ENCODE measurements at places on chromosomes 3 and 15. TPM values are rescaled to one million over a fixed set of nuclear protein-coding genes. Genes with fewer than 3 reads are reported as not detected.
A peak's percentile ranks its signal among the peaks of the same experiment; 100 is the strongest.

Gene MLF1
- 1.2 TPM for total RNA-seq

- no peak for DNase-seq
Measured at GRCh38 chr3:125410922-125411321, 35.8 kb upstream of the ZNF148 start.

DNA sequence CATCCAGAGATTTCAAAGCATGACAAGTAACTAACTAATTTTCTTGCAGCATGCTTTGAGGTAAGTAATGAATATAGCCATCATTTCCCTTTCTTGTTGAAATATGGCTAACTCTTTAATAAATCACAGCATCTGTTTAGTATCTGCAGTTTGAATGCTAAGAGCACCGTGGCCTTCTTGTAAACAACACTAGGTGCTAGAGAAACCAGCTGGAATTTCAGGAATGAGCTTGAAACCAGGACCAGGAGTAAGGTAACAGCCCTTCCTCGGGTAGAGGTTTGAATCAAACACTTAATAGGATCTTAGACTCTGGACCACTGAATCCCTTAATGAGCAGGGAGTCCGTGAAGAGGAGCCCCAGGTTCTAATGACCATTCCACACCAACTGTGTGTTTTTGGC, 13.6 kb downstream of the CALML4 start:
- DNase-seq, result no peak

DNA sequence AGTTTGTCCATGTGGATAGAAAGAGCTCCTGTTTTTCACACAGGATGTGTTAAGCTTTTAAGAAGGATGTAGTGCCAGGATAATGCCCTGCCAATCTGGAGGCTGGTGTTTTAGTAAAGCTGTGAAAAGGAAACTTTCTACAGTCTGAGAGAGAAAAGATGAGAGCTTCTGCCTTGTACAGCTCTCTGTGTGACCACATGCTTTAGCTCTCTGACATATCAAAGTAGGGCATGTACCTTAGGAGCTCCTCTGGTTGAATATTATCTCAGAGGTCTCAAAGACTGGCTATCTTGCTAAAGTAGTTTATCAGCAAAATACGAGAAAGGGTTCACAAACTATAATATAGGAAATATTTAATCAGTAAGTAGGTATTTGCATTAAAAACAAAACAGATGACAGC, 30.4 kb downstream of the CDIN1 start:
- no peak for DNase-seq

Gene KCNAB1
- not detected for total RNA-seq

GRCh38 chr3:188720636-188721035, 451.1 kb upstream of the TPRG1 start:
- DNase-seq, result no peak

Gene LCMT2
- 11.1 TPM for total RNA-seq

Gene AADAC
- not detected for total RNA-seq

Gene FAM107A
- total RNA-seq, result not detected

Gene RPP25
- total RNA-seq, result 6.6 TPM

Gene CAV3
- total RNA-seq, result not detected

DNA sequence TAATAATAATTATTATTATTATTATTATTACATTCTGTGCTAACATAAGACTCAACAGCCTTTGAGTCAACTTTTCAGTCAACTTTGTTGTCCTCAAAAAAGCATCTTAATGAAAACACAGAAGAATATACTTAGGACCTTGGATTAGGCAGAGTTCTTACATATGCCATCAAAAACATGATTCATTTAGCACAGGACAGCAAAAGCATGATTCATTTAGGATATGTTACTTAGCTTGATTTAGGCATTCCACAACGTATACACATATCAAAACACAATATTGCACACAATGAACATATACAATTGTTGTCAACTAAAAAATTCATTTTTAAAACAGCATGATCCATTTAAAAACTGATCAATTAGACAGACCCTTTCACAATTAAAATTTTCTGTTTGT, 213.0 kb downstream of the FMN1 start:
- no peak for DNase-seq

DNA sequence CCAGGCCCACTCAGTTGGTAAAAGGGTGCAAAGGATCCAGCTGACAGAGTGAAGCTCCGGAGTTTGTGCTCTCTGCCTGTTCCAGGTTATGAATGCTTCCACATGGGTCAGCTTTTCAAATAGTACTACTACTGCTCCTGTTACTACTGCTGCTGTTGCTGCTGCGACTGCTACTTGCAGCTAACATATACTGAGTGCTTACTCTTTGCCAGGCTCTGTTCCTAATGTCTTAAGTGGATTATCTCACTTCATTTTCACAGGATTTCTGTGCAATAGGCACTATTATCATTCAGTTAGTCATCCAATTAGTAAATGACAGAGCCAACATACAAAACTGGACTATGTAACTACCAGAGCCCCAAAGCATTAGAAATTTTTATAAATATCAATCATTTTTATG, 106.5 kb downstream of the IQCH start:
- DNase-seq, result no peak

- no peak for DNase-seq
Measured at GRCh38 chr3:25844891-25845290, 55.0 kb downstream of the OXSM start.

DNA sequence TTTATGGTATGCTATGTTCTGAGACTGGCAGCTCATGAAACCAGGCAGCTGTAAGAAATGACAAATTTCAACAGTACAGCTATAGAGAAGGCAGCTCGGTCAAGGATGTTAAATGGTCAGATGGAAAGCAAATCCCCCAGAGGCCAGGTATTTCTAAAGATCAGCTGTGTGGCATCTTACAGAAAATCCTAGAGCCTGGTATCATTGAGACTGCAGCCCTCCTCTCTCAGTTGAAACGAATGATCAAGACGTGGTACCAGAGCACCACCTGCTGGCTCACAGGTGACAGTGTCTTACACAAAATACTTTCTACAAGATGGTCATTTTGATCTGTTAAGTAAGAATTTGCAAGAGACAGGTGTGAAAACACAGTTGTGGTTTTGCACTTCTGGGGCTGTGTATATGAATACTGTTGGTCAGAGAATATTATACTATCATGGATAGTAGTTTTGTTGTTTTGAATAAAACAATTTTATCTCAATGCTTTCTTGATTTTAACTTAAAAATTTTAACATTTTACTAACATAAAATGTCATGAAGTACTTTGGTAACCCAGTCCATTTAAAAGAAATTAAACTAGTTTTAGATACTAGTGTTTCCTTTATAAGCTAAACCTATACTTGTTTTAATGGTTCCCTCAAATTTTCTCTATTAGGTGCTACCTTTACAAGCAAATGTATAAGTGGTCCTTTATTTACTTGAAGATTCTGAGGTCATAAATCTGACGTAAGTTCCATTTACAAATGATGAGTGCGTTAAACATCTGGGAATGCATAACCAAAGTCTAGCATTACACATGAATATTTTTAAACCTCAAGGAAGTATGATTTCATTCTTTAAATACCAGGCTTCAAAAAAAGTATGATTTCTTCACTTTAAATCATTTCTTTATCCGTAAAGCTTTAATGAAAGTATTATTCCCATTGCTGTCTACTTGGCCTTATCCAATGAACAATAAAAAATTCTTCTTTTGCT, 121.8 kb downstream of the PDZRN3 start:
- no peak for DNase-seq

Gene RASL12
- not detected for total RNA-seq

DNA sequence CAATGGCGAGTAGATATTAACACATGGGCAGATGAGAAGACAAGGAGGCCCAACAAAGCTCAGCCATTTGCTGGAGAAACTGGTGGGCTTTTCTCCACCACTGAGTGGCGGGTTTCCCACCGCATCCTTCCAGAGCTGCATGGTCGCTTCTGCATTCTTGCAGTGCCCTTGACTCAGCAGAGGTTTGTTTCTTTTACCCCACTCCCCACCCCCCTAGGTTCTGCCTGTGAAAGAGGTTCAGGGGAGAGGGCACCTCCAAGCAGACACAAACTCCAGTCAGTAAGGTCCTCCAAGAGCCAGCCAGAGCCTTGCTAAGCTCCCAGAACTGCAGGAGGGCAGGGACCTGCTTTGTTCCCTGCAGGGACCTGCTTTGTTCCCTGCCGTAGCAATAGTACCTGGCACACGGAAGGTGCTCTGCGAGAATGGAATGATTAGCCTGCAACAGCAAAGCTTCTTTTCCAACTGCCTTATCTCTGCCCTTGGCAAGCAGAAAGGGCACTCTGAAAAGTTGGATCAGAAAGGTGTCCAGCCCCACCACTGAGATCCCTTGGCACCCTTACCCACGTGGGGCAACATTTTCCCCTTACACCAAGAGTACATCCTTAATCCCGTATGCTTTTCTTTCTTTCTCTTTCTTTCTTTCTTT, 1.4 kb downstream of the PAQR5 start:
- DNase-seq, result no peak

Gene CCR3
- total RNA-seq, result not detected

- peak; percentile 40 for DNase-seq
Measured at GRCh38 chr15:91099616-91099994, 452 bp upstream of the SV2B start.

DNA sequence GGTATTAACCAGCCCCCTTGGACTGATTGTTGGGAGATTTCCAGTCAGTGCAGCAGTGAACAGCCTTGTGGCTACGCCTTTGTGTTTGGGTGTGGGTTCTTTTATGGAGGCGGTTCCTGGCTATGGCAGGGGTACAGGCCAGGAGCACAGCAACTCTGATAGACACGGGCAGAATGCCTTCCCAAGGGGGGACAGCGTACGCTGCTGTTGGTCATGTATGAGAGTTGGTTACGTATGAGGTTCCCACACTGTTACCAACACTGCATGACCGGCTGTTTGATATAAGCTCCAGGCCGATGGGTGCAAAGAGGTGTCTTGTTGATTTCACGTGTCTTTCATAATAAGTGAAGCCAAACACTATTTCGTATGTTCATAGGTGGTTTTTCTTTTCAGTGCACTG, 187.8 kb downstream of the NSMCE3 start:
- no peak for DNase-seq

Gene SIDT1
- total RNA-seq, result 44.7 TPM

DNA sequence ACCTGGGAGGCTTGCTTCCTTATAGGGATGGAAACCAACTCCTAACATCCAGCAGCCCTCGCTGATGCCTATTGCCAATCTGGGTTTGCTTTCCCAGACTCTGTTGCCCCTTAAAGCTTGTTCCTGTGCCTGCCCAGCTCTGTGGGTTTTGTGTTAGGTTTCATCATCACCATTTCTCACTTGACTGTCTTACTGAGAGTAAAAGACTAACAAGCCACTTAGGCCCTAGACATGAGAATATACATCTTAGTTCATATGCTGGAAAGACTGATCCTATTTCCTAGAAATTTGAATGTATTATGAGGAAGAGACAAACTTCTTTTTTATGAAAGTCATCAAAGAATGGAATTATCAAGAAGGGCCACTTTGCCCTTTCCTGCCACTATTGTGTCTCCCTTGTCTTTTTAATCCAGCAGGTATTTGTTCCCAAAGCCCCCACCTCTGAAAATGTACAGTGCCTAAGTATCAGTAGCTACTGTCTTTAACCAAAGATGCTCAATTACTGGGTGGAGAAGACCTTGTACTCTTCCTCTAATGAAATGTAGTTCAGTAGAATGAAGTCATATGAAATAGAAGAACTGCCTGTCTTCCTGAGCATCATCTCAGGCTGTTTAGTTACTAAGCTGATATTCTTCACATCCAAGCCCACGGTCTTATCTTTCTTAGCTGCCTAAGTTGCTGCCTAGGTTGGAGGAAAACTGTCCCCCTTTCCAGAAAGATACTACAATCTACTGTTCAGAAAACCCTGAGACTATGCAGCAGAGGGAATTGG, 59.8 kb upstream of the ZPLD1 start:
- no peak for DNase-seq

- no peak for DNase-seq
Measured at GRCh38 chr3:177596816-177597271, 399.6 kb upstream of the TBL1XR1 start.

DNA sequence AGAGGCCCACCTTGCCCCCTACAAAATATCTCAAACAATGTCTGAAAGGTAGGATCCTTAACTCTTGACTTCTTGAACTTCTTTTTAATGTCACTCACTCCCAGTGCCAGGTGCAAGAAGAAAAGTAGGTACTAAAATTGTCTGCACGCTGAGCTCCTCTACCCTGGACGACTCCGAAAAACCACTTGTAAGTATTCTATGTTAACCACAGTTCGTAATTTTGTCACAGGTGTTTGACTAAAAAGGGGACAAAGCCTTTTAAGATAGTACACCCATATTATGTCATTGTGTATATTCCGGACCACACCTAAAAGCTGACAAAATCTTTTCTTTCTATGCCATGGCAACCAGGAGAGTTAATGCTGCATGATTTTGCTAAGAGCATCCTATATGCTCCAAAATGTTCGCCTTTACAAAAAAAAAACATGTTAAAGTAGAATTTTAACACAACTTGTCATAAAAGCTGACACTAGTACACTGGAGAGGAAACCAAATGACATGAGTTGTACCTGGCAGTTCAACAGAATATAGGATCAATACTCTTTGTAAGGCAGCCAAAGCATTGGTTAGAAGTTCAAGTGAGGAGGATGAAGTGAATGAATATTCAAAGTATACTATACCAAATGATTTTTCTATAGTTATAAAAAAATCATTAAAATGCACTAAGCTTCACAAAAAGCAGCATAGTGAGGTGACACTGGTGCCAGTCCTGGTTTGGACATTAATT, 210.5 kb downstream of the FOXP1 start:
- no peak for DNase-seq

- DNase-seq, result no peak
Measured at GRCh38 chr3:112640930-112641801, at the start of gene CCDC80. Gene CCDC80 (minus strand): TSS chr3:112641143. CDS start chr3:112639905, 1,238 bp downstream.

All from activated naive CD4-positive, alpha-beta T cell treated with anti-CD3 and anti-CD28 coated beads, Interleukin-2, amount 50 U/mL, for 72 hours (primary cell).